ENCODE measurements at places on chromosomes 6 and 20.

DNA sequence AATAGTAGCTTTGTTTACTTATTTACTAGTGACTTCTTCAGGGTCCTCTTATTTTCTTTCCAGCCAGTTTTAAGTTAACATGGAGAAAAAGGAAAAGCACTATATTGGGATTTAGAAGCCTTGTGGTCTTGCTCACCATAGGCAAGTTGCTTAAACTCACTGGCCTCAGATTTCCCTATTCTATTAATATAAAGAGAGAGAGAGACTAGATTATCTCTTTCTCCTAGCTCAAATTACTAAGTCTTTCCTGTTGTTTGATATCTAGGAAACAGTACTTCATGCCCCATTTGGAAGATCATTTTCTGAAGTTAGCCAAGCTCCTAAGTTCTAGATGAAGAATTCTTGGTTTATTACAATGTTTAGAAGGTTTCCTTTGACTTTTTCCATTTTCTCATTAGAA is 32.5 kb downstream of the CTNNBL1 start:
- no peak for DNase-seq

- no peak for DNase-seq
Measured at GRCh38 chr6:54778731-54779130, 67.8 kb upstream of the FAM83B start.

GRCh38 chr6:149454346-149454848 is 30.4 kb downstream of the ZC3H12D start:
- DNase-seq: no peak

DNA sequence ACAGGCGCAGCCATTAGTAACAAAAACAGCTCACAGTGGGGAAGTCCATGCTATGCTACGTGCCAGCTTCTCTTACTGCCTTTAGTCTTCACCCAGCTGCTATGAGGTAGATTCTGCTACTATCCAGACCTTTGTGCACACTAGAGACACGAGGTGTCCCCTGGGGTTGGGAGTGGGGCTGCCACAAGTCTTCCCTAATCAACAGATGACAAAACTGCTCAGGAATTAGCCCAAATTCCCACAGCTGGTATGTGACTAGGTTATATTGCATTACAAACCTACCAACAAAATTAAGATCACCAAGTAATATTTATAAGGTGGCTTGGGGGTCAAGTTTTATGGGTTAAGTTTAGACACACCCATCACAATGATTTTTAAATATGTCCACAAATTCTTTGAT is 63.3 kb downstream of the PSMB1 start:
- DNase-seq: no peak

GRCh38 chr6:120058410-120058809 is 708.8 kb upstream of the MAN1A1 start:
- DNase-seq: no peak

DNA sequence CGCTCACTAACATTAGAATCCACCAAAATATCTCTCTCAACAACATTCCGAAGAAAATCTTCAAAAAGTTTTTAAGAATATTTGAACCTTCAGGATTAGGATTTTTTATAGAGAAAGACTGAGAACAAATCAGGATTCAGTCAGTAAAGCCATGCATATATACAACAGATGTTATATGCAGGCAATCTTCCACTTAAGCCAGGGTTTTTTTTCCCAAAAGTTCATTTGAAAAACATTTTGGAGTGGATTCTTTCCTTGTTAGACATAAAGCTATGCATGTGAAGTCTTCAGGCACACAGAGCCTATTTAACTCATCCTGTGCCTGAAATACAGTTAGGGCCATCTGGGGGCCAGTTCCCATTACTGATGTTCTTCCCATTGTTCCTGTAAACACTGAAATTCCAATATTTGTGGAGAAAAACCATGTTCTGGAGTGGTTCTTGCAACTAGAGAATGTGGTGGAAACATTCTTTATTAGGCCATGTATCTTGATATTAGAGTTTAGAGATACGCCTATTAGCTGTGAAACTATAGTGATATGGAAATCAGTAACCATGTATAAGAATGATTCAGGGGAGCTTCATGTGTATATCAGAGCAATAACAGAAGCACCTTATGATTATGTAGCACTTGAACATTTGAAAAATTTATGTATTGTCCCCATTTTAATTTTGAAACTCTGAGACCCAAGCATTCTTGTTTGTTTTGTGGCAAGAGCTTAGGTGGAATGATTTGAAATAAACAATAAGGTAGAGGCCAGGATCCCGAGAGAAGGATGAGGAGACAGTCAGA is 61.7 kb downstream of the PLEKHG1 start:
- no peak for DNase-seq

- no peak for DNase-seq
Measured at GRCh38 chr6:136926383-136926782, 4.3 kb downstream of the SLC35D3 start.

- DNase-seq: no peak
Measured at GRCh38 chr20:33657704-33658095, 4.4 kb upstream of the C20orf144 start.

DNA sequence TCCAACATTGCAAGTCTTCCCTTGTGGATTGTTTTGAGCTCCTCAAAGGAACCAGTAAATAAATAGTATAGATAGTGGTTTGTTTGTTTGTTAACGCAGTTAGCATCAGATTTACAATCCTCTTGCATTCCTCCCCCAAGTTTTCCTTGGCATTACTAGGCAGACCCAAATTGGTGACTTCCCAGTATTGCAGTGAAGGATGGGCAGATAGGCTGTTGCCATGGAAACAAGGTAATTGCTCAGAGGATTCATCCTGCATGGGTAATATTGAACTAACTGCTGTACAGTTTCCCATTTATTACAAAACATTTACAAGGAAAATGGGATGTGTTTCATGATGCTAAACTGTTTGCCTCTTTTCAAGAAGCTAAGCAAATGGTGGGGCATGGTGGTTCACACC is 477.2 kb downstream of the EPM2A start:
- DNase-seq: no peak

GRCh38 chr6:157128235-157128775 is 195.0 kb downstream of the TMEM242 start:
- DNase-seq: no peak
